Left renal pelvis (tissue), 4 donors: ENCODE measurements at places on chromosomes 13 and 19.

DNA sequence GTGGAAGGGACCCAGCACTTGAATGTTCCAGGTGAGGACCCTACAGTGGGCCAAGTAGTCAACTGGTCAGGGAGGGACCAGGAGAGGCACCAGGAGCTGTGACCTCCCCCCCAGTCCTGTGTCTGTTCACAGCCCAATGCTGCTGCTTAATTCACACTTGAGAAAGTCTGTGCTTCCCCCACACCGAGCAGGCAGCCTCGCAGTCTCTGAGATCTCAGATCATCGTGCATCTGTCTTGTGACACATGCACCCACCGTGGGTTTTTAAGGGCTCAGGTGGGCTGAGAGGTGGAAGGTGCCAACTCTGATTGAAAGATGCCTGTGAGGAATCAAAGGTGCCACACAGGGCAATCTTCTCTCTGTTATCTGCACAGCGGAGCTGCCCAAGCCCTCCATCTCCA is 6.2 kb downstream of the CEACAM5 start:
- no peak for DNase-seq

- no peak for DNase-seq
These were observed at the start of gene RAX2 for GRCh38 chr19:3771906-3772455. RAX2 (minus strand) TSS chr19:3772228; CDS start chr19:3771742, 486 bp downstream.

- DNase-seq: no peak
These were observed 223.5 kb downstream of the POSTN start for GRCh38 chr13:37375071-37375470.

DNA sequence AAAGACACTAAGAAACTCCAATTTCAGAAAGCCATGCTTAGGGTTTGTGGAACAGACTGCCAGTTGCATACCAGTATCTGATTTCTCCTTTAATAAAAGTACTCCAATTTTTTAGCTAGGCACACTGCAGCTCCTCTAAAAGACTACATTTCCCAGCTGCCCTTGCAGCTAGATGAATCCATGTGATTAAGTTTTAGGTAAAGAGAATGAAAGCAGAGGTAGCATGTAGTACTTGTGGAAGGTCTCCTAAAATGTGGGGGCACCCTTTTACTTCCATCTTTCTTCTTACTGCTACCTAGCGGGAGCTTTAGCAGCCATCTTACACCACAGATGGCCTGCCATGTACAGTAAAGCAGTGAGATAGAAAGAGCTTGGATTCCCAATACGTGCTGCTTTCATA is 33.0 kb upstream of the TSC22D1 start:
- DNase-seq: no peak

GRCh38 chr13:29315847-29316246 is 279.6 kb downstream of the SLC7A1 start:
- DNase-seq: no peak

- no peak for DNase-seq
These were observed 101.6 kb downstream of the ENOX1 start for GRCh38 chr13:43684963-43685725.

DNA sequence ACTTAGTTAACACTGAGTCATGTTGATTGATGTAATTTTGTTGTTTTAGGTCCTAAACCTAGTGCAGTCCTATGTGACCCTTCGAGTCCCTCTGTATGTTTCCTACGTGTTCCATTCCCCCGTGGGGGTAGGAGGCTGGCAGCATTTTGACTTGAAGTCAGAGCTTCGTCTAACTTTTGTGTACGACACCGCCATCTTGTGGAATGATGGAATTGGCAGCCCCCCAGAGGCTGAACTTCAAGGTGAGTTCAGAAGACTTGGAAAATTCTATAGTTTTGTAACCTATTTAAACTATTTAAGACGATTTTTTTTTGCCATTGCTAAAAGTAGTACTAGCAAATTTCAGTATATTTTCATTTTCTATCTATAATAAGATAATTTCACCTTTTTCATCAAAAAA is 117.9 kb downstream of the STOML3 start:
- peak; percentile 18 for DNase-seq

DNA sequence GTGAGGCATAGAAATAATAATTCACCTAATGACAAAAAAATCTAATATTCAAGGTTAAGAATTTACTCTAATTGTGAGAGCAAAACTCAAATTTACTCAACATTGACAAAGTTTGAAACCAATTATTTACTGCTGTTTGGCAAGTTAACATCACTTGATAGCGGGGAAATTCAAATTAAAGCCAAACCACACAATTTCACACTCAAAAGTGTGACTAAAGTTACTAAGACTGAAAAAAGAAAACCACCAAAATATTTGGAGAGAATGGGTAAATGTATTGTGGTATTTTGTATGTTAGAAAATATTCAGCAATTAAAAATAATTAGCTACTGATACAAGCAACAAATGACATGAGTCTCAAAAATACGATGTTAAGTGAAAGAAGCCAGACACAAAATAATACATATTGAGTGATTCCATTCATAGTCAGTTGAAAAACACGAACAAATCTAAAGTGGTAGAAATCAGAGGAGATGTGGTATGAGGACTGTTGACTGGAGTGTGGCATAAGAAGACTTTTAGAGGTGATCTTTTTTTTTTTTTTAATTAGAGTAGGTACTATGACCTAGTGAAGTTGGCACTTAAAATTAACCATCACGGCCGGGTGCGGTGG is 541.4 kb upstream of the ATXN8OS start:
- no peak for DNase-seq

DNA sequence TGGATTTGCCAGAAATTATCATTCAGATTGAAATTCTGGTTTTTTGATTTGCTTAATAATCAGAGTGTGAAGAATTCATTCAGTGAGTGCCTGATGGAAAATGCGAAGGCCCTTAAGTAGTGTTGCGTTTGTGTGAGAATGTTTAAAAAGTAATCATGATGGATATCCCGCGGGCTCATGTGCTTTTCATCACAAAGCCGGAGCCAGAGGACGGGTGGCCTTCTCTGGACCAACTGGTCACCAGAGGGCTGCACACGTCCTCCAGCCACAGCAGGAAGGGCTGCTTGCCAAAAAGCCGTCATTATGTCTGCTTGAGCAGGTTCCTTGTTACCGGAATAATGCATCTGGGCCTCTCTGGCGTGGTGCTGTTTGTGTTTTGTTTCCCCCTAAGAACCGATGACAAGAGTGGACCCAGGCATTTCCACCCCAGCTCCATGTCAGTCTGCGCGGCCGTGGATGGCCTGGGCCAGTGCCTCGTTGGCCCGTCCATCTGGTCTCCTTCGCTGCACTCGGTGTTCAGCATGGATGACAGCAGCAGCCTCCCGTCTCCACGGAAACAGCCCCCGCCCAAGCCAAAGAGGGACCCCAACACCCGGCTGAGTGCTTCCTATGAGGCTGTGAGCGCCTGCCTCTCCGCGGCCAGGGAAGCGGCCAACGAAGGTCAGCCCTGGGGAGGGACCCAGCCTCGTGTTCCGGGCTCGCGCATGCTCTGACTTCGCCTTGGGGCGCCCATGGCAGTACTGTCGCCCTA is 497.7 kb downstream of the MYO16 start:
- DNase-seq: no peak

DNA sequence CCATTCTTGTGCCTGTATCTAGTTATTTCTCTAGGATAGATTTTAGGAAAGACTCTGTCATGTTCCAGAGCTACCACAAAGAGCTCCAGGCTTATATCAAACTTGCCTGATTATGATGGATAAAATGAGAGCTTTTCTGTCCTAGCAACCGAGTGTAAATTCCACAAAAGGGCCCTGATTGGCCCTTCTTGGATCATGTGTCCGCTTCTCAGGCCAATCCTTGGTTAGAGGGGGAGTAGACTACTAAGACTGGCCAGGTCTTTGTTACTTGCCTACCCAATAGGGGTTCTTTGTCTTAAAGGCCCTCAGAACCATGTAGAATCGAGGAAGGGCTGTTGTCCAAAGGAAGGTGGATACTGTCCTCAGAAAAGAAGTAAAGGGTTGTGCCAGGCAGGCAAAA is 2.4 kb downstream of the DHX34 start:
- DNase-seq: no peak

DNA sequence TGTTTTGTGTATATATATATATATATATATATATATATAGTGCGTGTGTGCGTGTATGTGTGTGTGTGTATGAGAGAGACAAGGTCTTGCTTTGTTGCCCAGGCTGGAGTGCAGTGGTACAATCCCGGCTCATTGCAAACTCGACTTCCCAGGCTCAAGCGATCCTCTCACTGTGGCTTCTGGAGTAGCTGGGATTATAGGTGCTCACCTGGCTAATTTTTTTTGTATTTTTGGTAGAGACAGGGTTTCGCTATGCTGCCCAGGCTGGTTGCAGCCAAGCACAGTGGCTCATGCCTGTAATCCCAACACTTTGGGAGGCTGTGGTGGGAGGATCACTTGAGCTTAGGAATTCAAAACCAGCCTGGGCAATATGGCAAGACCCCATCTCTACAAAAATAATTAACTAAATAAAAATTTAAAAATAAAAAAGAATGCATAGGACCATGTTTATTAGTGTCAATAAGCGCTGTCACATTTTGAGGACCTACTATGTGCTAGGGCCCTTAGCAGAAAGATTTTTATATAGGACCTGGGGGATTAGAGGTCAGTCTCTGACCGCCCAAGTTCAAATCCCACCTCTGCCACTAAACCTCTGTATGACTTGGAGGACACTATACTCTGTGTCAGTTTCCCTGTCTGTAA is 1.8 kb downstream of the PVR start:
- no peak for DNase-seq

- no peak for DNase-seq
These were observed 99.6 kb downstream of the PAN3 start for GRCh38 chr13:28237944-28238343.

DNA sequence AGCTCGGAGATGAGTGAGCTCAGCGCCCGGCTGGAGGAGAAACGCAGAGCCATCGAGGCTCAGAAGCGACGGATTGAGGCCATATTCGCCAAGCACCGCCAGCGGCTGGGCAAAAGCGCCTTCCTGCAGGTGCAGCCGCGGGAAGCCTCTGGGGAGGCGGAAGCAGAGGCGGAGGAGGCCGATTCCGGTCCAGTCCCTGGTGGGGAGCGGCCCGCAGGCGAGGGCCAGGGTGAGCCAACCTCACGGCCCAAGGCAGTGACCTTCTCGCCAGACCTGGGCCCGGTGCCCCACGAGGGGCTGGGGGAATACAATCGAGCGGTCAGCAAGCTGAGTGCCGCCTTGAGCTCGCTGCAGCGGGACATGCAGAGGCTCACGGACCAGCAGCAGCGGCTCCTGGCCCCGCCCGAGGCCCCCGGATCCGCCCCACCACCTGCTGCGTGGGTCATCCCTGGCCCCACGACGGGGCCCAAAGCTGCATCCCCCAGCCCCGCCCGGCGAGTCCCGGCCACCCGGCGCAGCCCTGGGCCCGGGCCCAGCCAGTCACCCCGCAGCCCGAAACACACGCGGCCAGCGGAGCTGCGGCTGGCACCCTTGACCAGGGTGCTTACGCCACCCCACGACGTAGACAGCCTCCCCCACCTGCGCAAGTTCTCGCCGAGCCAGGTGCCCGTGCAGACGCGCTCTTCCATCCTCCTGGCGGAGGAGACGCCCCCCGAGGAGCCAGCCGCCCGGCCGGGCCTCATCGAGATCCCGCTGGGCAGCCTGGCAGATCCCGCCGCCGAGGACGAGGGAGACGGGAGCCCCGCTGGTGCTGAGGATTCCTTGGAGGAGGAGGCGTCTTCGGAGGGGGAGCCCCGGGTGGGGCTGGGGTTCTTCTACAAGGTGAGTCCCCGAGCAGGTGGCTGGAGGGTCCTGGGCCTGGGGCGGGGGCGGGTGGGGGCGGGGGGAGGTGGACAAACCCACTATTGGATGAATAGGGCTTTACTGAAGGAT is 16.8 kb downstream of the XAB2 start:
- no peak for DNase-seq

GRCh38 chr19:55213547-55213946 is 4.2 kb upstream of the PTPRH start:
- DNase-seq: no peak

DNA sequence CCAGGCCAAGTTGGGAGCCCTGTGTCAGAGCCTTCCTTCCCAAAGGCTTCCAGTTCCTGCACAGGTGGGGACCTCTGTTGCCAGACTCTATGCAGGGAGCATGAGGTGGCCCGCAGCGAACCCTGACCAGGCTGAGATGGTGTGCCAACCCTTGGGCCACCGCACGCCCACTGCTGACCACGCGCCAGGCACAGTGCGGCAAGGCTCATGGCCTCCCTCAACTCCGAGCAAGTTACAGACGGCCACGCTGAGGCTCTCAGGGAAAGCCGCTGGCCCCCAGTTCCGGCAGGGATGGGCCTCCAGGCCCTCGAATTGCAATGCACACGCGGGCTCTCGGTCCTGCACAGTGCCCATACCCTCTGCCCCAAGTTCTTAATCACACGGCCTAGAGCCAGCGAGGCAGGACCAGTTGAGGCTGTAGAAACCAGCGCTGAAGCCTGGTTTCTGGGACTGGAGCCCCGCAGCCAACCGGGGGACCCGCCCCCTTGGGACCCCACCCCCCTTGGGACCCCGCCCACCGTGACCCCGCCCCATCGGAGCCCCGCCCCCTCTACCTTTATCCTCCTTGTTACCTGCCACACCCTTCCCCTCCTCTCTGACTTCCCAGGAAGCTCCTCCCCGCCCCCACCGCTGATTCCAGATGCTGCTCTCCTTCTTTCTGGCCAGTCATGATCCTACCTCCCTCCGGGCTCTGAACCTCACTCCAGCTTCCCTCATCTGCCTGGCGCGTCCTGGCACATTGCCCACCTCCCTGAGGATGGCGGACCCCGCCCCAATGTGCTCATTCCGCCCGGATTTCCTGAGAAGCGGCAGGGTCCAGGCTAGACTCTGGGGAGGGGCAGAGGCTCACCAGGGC is 6.0 kb downstream of the PEX11G start:
- DNase-seq: no peak
